Camera-type eye (tissue), 1 donor: ENCODE measurements at places on chromosomes 7 and 10. TPM values are rescaled to one million over a fixed set of nuclear protein-coding genes. Genes with fewer than 3 reads are reported as not detected.

TMEM176B gene
- total RNA-seq, result 30.5 TPM

SSC4D gene
- 1.5 TPM for total RNA-seq

GPR85 gene
- 26.8 TPM for total RNA-seq

DNAJC12 gene
- total RNA-seq, result 7.9 TPM

HOXA6 gene
- total RNA-seq, result not detected

ADAP1 gene
- 11.3 TPM for total RNA-seq
